ENCODE measurements at places on chromosomes 6 and 20. TPM values are rescaled to one million over a fixed set of nuclear protein-coding genes. Genes with fewer than 3 reads are reported as not detected.

DNA sequence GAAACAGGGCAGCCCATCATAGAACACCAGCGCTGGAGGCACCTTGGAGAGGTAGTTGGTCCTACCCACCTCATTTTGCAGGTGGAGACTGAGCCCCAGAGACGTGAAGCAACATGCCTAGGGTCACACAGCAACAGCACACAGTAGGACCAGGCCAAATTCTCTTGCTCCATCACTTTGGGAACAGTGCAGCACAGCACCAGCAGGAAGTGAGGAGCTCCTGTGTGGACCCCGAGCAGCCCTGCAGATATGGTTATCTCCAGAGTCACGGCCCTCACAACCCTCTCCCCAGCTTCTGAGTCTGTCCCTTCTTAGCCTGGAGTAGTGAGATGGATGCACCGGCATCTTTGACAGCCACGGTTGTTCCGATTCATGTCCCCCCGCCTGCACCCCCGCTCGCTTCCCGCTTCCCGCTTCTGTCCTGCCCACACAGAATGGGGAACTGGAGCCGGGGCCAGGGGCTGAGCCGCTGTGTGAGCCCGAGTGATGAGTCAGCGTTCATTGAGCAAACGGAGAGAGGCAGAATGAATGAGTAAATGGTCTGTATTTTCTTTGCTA is 72.6 kb upstream of the DUSP22 start:
- H3K4me3 ChIP-seq: no peak overlapping the region
- no peak overlapping the region for H3K27ac ChIP-seq
- DNase-seq: no peak
- H3K4me1 ChIP-seq: no peaks in the 10 kb centered on the region

DNA sequence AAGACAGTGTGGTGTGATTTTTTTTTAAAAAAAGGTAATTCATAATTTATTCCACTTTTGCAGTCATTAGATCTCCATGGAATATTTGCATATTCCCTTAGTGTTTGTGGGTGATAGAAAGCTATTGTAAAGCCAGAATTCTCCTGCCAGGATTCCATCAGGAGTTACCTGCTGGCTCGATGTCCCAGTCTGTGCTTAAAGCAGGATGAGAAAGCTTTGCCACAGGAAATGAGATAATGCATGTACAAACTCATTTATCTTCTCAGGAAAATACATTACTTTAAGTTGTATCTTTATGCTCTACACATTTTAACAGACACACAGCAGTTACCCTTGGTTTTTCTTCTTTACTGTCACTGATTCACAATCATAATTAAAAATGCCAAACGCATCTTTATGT is 553.0 kb downstream of the CD109 start:
- no peak overlapping the region for H3K27ac ChIP-seq
- H3K36me3 ChIP-seq: no peaks in the 10 kb centered on the region
- DNase-seq: no peak
- H3K4me3 ChIP-seq: no peak overlapping the region
- no peaks in the 10 kb centered on the region for H3K27me3 ChIP-seq

DNA sequence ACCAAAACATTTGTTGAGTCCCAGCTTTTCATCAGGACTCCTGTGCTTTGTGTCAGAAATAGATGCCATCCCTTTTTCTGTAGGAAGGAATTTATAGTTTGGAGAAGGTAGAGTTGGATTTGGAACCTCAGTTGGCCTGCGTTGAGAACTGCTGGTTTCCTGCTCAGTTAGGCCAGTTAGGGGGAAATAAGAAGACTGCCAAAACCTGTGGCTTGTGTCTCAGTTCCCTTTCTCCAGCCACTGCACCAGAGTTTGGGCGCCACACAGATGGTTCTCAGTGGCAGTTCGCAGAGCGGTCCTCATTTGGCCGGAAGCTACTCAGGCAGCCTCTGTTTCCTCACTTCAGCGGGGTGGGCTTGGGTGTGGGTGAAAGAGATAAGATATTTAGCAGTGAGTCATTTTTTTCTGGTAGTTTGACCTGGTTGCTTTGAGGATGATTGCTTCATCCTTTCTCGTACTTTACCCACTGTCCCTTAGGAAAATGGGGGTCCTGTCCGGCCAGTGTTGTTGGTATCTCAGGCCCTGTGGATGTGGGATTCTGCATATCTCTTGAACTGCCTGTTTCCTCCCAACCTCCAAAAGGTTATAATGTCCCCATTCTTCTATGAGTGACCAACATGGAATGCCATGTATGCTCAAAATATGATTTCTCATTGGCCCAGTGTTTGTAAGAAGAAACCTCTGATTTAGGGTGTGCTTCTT is 53.7 kb downstream of the JARID2 start:
- no peaks in the 10 kb centered on the region for H3K27me3 ChIP-seq
- H3K4me1 ChIP-seq: peaks cover 56% of the 10 kb centered on the region
- H3K36me3 ChIP-seq: no peaks in the 10 kb centered on the region
- no peak for DNase-seq
- no peak overlapping the region for H3K27ac ChIP-seq

DNA sequence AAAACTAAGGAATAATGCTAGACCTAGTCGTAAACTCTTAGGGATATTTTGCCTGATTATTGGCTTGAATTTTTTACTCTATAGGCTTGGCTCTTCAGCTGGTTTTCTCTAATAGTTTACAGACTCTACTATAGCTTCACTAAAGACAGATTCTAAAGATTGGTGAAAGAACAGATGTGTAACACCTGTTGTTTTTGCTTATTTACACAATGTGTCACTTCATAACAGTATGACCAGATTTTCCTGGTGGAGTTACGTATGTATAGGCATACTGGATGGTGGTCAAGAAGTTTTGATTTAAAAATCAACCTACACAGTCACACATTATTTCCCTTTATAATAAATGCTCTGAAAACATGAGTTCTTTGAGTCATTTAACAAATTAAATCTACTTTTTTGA is 4.8 kb downstream of the COL19A1 start:
- no peak overlapping the region for H3K4me3 ChIP-seq
- no peaks in the 10 kb centered on the region for H3K27me3 ChIP-seq
- no peak for DNase-seq

DNA sequence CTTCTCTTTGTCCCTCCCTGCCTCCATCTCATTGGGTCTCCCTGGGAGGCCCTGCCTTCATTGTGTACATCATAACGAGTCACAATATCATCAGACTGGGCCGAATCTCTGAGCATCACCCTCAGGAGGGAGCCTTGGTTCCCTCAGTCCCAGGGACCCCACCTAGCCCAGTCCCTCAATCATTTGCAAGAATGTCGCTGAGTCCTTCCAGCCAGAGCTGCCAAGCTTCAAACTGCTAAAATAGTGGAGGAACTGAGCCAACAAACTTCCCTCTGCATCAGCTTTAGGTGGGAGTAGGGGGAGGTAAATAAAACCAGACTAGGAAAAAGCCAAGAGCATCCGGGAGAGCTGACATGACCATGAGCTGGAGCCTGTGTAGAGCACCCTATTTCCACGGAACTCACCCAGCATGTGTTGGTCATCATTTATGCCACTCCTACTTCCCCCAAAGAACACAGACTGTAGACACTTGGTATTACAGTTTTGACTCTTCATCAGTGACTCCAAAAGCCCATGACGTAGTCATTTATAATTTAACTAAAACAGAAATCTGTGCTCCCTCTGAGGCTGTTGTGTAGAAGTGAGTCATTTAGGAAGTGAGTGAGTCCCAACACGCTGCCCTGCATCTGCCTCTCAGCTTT is 28.8 kb upstream of the IL17A start:
- H3K4me3 ChIP-seq: no peak overlapping the region
- no peaks in the 10 kb centered on the region for H3K36me3 ChIP-seq
- no peak for DNase-seq
- H3K27me3 ChIP-seq: no peaks in the 10 kb centered on the region

- no peaks in the 10 kb centered on the region for H3K36me3 ChIP-seq
- H3K27me3 ChIP-seq: no peaks in the 10 kb centered on the region
- no peak for DNase-seq
- no peak overlapping the region for H3K4me3 ChIP-seq
- H3K4me1 ChIP-seq: no peaks in the 10 kb centered on the region
Observed at GRCh38 chr6:75149696-75150095, 56.2 kb downstream of the COL12A1 start.

DNA sequence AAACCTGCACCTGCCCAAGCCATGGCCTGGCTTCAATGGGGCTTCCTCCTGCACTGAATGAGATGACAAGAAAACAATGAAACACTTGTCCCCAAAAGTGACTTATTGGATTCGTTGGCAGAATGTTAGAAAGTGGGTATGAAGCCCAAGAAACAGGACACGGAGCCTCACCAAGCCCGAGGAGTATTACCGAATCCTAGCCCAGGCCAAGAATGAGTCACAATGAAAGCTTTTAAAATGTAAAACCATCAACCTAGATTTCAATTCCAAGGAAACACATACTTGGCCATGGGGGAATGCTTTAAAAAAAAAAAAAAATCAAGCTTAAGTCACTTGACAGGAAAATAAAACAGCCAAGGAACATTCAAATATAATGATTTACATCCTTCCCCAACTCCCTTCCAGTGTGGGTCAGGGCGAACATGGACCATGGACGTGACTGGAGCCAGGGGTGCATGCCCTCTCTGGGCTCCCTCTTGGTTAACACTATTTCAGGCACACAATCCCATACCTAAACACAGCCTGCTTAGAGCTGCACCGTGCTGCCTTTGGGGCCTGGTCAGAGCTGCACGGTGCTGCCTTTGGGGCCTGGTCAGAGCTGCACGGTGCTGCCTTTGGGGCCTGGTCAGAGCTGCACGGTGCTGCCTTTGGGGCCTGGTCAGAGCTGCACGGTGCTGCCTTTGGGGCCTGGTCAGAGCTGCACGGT is 3.1 kb upstream of the STX16 start:
- no peak overlapping the region for H3K27ac ChIP-seq
- no peak overlapping the region for H3K4me3 ChIP-seq
- no peaks in the 10 kb centered on the region for H3K27me3 ChIP-seq
- H3K4me1 ChIP-seq: peaks cover 17% of the 10 kb centered on the region
- H3K36me3 ChIP-seq: no peaks in the 10 kb centered on the region
- no peak for DNase-seq

- H3K27ac ChIP-seq: no peak overlapping the region
- no peaks in the 10 kb centered on the region for H3K36me3 ChIP-seq
- no peak overlapping the region for H3K4me3 ChIP-seq
- peak; percentile 23 for DNase-seq
- no peaks in the 10 kb centered on the region for H3K4me1 ChIP-seq
Observed at GRCh38 chr20:8389381-8390036, 257.4 kb downstream of the PLCB1 start.

DNA sequence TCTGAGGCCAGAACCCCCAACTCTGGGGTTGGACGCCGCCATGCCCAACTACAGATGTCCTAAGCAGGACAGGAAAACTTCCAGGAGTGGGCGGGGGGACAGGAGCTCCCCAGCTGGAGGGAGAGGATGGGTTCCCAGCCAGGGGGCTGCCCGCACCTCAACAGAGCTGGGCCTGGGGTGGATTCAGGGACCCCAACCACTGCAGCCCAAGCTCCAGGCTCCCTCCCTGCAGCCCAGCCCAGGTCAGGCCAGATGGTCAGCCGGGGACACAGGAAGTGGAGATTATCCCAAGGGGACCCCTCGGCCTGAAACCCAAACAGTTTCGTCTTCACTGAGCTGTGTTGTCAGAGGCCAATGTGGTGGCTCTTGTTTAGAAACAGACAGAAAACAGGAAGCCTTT is 9.4 kb downstream of the LAMA5 start:
- H3K36me3 ChIP-seq: no peaks in the 10 kb centered on the region
- H3K27me3 ChIP-seq: no peaks in the 10 kb centered on the region
- H3K4me1 ChIP-seq: peaks cover 65% of the 10 kb centered on the region
- H3K4me3 ChIP-seq: no peak overlapping the region
- H3K27ac ChIP-seq: peak overlapping the region; percentile 91

DNA sequence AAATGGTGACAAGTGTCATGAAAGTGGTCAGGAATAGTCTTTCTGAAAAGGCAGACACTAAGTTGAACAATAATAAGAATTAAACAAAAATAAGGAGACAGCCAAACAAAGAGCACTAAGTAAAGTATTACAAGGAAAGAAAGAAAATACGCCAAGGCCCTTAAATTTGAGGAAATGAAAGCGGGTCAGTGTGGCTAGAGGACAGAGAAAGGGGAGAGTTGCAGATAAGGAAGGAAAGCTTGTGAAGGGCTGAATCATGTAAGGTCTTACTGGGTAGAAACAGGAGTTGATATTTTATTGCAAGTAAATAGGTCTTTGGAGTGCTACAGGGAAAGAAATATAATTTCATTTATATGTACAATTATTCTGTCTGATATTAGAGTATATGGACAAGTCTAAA is 732.1 kb downstream of the EPHA7 start:
- H3K4me1 ChIP-seq: no peaks in the 10 kb centered on the region
- H3K36me3 ChIP-seq: no peaks in the 10 kb centered on the region
- H3K27ac ChIP-seq: no peak overlapping the region
- H3K27me3 ChIP-seq: no peaks in the 10 kb centered on the region

GRCh38 chr6:33279257-33279695 is 2.4 kb downstream of the B3GALT4 start:
- no peak overlapping the region for H3K4me3 ChIP-seq
- peaks cover 35% of the 10 kb centered on the region for H3K4me1 ChIP-seq
- DNase-seq: no peak
- no peaks in the 10 kb centered on the region for H3K27me3 ChIP-seq

DNA sequence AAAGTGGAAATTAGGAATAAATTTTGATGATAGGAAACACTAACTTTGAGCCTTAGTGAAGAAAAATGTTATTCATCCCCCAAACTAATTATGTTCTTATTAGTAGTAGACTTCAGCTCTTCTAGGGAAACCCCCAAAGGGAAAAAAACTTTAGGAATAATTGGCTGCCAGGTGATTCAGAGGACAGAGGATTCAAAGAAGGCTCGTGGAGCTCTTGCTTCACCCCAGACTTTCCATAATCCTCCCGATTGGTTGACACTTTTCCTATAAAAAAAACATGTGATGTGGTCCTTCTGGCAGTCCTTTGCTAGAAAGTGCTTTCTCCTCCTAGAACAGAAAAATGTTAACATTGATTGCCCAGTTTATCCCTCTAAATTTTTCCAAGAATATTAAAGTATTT is 5.6 kb upstream of the CCDC170 start:
- H3K4me3 ChIP-seq: no peak overlapping the region
- no peak overlapping the region for H3K27ac ChIP-seq
- H3K27me3 ChIP-seq: no peaks in the 10 kb centered on the region
- DNase-seq: no peak
- no peaks in the 10 kb centered on the region for H3K36me3 ChIP-seq

GRCh38 chr20:60857708-60858107 is 394.4 kb upstream of the CDH4 start:
- H3K4me3 ChIP-seq: no peak overlapping the region
- no peak for DNase-seq
- H3K27ac ChIP-seq: no peak overlapping the region
- no peaks in the 10 kb centered on the region for H3K27me3 ChIP-seq

- H3K36me3 ChIP-seq: no peaks in the 10 kb centered on the region
- no peak overlapping the region for H3K4me3 ChIP-seq
- no peak for DNase-seq
- H3K27me3 ChIP-seq: no peaks in the 10 kb centered on the region
- no peaks in the 10 kb centered on the region for H3K4me1 ChIP-seq
Observed at GRCh38 chr6:128415387-128415786, 105.0 kb downstream of the PTPRK start.

GRCh38 chr20:2131366-2131765 is 29.7 kb downstream of the STK35 start:
- peaks cover 45% of the 10 kb centered on the region for H3K4me1 ChIP-seq
- no peaks in the 10 kb centered on the region for H3K36me3 ChIP-seq
- no peaks in the 10 kb centered on the region for H3K27me3 ChIP-seq
- peak; percentile 6 for DNase-seq

- H3K27ac ChIP-seq: no peak overlapping the region
- no peaks in the 10 kb centered on the region for H3K36me3 ChIP-seq
- H3K4me3 ChIP-seq: no peak overlapping the region
- H3K27me3 ChIP-seq: no peaks in the 10 kb centered on the region
- DNase-seq: no peak
- H3K4me1 ChIP-seq: no peaks in the 10 kb centered on the region
Observed at GRCh38 chr20:21515300-21516179, 1.7 kb upstream of the NKX2-2 start.

CD109 gene
- total RNA-seq: 42.1 TPM

FAM217A gene
- total RNA-seq: not detected

MUC22 gene
- not detected for total RNA-seq

LCA5 gene
- 2.0 TPM for total RNA-seq

C6orf132 gene
- total RNA-seq: 18.9 TPM

SRMS gene
- 3.2 TPM for total RNA-seq

DNAH8 gene
- total RNA-seq: not detected
